A172 (cell line): ENCODE measurements at places on chromosomes 5 and 9.

DNA sequence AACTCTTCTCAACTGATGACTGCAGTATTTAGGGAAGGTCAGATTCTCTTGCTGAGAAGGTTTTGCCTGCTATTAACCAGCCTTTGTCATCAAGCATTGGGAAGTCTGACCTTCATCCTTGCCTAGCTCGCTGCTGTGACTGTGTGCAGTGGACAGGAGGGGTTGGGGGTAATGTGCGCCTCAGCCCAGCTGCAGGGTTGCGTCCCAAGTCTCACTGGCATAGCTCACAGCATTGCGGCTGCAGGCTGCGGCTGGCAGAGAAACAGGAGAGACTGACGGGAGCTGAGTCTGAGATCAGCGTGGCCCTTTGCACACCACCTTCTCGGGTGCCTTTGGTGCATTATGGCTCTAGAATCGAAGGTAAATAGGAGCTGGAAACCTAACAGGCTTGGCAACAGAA, 55.9 kb upstream of the NCS1 start:
- no peak for DNase-seq

DNA sequence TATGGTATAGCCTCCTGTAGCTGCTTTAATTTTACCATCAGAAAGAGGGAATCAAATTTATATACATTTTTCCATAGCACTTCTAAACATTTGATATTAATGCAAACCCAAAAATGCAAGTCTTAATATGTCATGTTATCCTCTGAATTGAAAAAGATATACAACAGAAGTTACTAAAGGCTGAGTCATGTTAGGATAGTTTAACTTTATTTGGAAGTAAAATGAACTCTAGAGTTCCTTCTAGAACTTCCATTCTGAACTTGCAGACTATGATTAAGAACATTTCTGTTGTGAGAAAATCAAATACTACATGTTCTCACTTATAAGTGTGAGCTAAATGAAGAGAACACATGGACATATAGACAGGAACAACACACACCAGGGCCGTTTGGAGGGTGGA, 317.3 kb upstream of the PRR16 start:
- no peak for DNase-seq

- no peak for DNase-seq
Observed at GRCh38 chr5:143275512-143276363, 127.7 kb downstream of the NR3C1 start.

GRCh38 chr9:36140086-36141084, 3.9 kb downstream of the GLIPR2 start:
- no peak for DNase-seq

- DNase-seq = no peak
Observed at GRCh38 chr9:24608599-24608998, 62.9 kb upstream of the IZUMO3 start.

- DNase-seq = no peak
Observed at GRCh38 chr5:180136630-180137381, 65.2 kb upstream of the RNF130 start.

- no peak for DNase-seq
Observed at GRCh38 chr9:16303506-16303905, 567.0 kb downstream of the BNC2 start.

GRCh38 chr9:100351508-100351907, 1.2 kb downstream of the TEX10 start:
- no peak for DNase-seq

DNA sequence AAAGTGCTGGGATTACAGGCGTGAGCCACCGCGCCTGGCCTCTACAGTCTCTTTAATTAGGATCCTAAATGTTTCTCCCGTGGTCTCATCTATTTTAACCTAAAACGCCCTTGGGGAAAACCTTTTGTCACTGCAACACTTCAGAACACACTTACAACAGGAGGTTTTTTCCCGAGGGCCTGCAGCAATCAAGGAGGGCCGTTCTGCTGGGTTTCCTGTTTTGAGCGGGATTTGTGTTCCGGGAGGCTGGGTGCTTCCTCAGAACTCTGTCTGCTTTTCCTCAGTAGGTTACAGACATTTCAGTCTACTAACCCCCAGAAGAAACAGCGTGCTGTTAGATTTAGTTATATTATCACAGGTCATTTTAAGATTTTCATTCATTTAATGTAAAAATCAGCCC, 65.4 kb upstream of the IRX4 start:
- DNase-seq = no peak

DNA sequence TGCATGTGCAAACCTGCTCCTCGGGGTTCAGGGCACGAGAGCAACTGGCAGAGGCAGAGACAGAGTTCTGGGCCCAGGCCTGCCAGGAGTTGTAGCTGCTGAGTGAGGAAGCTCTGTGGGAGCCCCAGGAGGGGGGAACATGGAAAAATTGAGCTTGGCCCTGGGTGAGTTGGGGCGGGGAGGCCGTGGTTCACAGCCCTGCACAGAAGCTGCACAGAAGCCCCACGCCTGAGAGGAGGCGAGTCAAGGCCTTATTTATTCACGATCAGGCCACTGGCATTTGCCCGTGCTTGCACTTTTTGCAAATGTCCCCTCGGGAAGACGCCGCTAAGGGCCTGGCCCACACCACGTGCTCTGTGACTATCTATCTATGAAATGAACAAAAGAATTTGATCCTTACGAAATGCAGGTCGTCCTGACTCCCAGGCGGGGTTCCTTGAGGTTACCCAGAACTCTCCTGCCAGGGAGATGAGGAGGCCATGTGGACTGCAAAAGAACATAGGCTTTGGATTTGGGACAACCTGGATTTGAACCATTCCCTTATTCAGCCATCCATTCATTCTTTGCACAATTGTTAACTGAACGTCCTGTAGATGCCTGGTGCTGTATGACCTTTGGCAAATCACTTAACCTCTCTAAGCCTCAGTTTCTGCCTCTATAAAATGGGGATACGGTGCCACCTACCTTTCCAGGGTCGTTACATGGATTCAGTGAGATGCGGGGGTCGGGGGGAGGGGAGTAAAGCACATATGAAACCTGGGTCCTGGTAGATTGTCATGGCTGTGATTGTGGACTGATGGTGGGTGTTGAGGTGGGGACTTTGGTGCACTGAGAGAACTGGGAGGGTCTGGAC, 17.9 kb downstream of the COL27A1 start:
- no peak for DNase-seq

- DNase-seq = peak; percentile 5
Observed at GRCh38 chr5:94433397-94434163, 184.8 kb downstream of the KIAA0825 start.

DNA sequence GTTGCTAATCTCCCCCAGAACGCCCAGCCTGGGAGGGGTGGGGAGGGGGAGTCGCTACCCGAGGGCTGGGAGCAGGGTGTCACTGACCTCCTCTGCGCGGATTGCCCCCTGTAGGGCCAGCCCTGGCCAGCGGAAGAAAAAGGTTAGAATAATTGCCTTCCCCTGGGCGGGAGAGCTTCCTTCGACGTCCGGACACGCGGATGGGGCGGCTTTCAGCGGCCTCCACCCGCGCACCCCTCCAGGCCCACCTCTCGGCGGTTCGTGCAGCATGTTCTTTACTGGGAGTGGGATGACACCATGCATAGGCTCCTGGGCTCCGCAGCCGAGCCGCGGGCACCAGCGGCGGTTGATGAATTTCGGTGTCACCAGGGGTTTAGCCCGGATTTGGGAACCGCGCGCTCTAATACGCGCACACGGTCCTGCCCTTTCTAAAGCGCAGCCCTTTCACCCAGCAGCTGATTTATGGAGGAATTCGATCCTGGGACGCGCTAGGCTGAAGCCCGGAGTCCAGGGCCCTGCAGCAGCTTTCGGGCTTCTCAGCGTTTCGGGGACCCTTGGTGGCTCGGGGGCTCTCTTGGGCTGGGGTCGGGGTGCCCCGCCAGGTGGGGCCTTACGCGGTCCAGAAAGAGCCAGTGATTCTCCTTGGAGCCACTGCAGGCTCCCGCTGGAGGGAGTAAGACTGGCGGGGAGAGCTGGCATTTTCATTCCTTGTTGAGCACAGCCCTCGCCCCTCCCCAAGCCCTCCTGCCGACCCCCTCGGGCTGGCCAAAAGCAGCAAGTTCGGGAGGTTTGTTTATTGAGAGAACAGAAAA, 10.1 kb downstream of the LMX1B start:
- no peak for DNase-seq
